H54 (cell line): ENCODE measurements at places on chromosomes 1 and 21.
A peak's percentile ranks its signal among the peaks of the same experiment; 100 is the strongest.

DNA sequence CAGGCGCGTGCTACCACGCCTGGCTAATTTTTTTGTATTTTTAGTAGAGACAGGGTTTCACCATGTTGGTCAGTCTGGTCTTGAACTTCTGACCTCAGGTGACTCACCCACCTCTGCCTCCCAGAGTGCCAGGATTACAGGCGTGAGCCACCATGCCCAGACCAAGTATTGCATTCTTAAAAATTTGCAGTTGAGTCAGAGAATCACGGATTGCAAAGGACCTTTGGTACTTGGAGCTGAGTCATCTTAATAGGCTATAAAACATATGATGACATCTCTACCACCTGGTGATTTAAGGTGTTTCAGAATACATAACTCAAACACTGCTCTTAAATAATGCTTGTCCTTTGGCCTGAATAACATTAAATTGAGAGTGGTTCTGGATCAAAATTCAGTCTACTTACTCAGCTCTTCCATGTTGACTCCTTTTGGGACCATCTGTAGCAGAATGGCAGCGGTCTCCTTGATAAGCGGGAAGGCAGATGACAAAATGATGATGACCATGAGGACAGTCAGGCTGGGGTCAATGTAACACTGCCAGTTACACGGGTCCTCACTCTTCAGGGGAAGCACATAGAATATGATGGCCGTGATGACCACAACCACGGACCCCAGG lies 10.4 kb downstream of the SLC30A10 start:
- DNase-seq, result no peak

GRCh38 chr1:2358072-2358471 lies 33.3 kb downstream of the MORN1 start:
- DNase-seq, result no peak

DNA sequence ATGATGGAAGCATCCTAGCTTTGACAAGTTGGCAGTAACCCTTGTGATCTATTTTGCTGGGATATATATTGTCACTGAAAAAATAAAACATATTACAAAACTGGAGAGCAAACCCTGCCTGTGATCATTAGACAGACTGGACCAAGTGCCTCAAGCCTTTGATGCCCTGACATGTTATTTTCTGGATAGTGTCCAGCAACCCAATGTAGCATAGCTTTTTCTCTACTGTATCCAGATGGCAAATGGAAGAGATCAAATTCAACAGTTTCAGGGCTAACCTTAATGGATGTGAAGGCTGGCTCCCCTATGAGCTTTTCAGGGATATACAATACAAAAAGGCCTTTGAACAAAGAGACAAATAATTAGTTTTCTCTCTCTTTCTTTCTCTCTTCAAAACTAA lies 25.1 kb downstream of the WARS2 start:
- DNase-seq, result no peak

GRCh38 chr1:44775930-44776729 lies 790 bp downstream of the RPS8 start:
- DNase-seq, result no peak

DNA sequence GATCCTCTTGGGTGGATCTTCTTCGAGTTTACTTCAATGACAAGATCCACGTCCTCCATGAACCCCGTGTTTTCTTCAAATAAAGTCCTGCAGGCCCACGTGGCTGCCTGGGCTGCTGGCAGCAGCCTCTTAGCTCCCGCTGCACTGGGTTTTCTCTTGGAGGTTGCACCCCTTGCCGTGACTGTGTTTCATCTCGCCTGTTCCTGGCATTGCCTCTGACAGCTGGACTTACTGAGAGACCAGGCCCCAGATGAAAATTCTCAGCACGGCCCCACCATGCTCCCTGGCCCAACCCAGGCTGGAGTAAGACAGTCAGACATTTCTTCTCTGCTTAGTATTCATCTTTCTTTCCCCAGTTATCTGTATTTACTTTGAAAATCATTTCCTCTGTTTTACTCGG lies 274.8 kb upstream of the RUNX1 start:
- DNase-seq, result no peak

DNA sequence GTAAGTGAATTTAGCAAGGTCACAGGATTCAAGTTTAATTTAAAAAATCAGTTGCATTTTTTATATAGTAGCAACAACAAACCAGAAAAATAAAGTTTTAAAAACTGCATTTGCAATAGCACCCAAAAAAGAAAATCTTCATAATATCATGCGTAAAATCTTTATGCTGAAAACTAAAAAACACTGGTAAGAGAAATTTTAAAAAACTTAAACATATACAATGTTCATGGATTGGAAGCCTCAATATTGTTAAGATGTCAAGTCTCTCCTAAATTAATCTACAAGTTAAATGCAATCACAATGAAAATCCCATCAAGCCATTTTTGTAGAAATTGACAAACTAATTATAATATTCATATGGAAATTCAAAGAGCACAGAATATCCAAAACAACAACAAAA lies 65.6 kb downstream of the ENAH start:
- no peak for DNase-seq

DNA sequence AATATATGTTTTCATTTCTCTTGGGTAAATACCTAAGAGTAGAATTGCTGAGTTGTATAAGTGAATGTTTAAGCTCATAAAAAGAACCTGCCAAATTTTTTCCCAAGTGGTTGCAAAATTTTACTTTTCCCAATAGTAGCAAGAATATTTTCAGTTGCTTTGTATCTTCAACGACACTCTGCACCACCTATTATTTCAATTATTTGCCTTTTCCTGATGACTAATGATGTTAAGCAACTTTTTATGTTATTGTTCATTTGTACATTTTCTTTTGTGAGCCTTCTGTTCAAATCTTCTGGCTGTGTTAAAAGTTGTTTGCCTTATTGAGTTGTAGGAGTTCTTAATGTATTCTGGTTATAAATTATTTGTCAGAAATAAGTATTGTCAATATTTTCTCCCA lies 299.1 kb upstream of the NRIP1 start:
- no peak for DNase-seq

DNA sequence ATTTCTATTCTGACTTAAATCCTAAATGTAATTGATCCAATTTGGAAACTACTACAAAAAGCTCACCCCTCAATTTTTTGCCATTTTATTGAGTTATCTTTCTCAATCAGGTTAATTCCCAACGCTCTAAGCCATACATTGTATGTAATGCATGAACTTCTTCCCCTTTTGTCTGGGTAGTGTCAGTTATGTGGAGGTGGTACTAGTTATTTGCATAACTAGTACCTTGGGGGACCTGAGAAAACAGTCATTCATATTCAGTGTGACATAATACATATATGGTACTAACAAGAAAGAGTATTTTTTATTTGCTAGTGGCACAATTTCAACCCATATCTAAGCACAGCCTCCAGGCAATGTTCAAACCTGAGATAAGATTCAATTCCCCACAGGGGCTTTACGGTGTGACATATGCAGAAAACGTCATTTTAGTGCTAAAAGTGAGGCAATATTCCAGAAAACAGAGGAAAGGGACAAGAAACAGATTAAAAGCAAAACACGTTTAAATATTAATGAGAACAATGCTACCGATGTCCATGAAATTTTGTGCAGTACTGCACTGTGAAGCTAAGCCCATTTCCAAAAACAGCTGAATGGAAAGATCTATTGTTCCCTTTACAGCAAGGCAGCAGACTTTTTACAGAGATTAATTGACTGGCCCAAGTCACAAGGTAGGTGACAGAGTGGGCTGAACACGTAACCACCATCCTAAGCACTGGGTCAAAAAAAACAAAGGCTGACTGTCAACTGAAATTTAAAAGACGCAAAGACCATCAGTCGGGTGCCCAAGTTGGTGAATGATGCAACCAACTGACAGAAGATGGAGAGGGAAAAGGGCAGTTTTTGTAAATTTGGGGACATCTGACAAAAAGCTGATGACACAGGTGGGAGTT lies 1.4 kb downstream of the HLCS start:
- no peak for DNase-seq

DNA sequence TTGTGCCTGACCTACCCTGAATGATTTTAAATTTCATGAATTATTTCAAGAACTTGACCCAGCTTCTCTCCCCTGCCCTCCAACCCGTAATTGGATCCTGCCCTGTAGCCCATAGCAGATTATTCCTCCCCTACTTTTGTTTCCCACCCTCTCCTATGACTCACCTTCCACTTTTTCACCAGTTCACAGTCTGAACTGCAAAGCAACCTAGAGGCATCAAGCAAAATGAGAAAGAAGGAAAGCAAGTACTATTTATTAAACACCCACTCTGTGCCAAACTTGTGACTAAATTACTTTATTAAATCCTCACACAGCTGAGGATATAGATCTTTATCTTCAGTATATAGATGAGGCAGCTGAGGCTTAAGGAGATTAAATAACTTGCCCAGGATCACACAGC lies 20.7 kb upstream of the IKBKE start:
- no peak for DNase-seq

DNA sequence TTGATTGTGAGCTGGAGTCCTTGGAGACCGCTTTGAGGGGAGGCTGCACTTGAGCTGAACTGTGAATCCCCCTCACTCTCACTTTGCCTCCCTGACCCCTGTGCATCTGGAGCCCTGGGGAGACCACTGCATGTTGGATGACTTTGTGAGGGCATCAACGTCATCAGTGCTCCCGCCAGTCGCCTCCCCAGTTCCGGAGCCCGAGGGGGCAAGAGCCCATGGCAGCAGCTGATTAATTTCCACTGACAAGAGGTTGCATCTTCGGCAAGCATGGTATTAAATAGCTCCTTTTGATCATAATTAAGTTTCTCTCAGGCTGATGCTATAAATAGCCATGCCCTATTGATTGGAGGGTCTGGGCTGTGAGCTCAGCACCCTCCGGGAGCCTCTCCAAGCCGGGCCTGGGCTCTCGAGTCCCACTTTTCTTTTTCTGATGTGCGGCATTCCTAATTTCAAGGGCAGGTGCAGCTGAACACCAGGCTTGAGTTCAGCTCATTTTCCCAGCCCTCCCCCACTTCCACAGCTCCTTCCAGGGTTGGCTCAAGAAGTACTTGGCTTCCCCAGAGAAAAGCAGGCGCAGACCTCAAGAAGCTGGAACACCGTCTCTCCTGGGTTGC lies 33.2 kb downstream of the KCND3 start:
- no peak for DNase-seq

- DNase-seq, result no peak
These were observed 98.2 kb downstream of the NEK7 start for GRCh38 chr1:198254948-198255347.

DNA sequence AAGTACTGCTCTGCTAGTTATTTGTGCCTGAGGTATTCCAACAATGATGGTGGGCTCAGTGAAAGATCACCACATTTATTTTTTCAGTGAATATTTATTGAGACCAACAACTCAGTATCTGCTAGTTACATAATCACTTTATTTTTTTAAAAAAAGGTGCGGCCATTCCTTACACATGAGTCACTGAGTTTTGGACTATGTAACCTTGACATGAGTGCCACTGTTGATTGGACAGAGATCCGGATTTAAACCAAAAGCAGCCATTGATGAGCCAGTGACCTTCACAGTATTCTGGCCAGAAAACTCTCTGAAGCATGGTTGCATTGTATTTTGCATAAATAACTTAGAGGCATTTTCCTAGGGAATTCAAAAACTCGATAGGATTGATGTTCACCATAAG lies 79.5 kb downstream of the NUF2 start:
- DNase-seq, result no peak

- DNase-seq, result peak; percentile 83
These were observed at the start of gene MRPL20 for GRCh38 chr1:1406821-1407635. TSS of gene MRPL20 (minus strand) at chr1:1407293. CDS start at chr1:1407217, 76 bp downstream.

- no peak for DNase-seq
These were observed 51.5 kb upstream of the VAV3 start for GRCh38 chr1:108016451-108016920.

- no peak for DNase-seq
These were observed 15.6 kb downstream of the BACE2 start for GRCh38 chr21:41183575-41183974.
